ENCODE measurements at places on chromosomes 5 and 9.

- no peak for DNase-seq
Measured at GRCh38 chr9:33466565-33467495, 6.9 kb downstream of the NOL6 start.

DNA sequence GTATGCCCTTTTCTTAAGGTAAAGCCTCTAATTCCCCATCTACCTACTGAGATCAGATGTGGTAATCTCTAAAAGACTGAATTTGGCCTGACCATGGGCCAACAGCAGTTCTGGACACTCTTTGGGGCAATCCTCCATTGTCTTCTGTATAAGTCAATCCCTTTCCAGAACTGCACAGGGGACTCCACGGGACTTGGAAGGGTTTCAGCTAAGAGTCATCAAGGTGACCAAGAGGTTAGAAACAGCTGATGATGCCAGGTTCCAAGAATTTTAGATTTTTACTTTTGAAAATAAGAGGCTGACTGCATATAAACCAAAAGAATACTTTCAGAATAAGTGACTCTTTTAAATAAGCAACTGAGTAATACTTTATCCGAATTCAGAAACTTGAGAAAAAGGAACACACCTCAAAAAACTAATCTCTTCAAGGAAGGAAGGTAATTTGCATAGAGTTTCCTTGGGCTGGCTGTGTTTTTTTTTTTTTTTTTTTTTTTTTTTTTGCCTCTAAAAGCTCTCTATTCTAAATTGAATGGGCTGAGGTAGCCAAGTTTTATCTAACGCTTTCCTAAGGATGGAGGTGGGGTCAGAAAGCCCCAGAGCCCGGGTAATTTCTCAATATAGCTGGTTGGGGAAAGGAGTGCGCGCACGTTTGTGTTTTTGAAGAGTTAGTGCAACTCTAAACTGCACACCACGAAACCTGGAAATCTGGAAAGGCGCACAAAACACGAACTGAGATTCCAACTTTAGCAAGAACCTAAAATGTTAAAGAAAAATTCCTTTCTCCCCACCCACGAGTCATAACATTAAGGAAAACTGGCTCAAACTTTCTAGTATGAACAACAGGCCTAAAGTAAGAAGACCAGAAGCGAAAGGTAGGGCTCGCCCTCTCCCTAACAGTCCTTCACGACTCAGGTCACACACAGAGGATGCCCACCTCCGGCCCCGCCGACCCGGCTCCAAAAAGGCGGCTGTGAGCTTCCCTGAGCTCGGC lies 1.3 kb downstream of the VCP start:
- no peak for DNase-seq

DNA sequence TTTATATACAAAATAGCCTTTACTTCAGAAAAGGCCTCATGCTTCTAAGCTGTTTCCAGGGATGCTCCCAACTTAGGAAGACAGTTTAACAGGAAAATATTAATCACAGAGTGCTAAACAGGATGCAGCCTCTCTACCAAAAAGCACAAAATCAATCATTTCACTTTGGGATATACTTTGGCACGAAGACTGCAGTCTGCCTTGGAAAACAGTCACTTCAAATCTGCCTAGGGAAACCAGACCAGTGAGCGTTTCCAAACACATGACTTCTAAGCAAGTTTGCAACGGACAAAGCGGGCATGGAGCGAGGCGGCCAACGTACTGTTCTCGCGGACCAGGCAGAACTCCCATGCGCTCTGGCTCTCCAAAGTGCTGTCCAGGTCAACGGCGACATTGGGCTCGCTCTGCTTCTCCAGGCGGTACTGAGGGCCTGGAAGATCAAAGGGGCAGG lies 201.0 kb downstream of the MAPKAP1 start:
- DNase-seq, result no peak

DNA sequence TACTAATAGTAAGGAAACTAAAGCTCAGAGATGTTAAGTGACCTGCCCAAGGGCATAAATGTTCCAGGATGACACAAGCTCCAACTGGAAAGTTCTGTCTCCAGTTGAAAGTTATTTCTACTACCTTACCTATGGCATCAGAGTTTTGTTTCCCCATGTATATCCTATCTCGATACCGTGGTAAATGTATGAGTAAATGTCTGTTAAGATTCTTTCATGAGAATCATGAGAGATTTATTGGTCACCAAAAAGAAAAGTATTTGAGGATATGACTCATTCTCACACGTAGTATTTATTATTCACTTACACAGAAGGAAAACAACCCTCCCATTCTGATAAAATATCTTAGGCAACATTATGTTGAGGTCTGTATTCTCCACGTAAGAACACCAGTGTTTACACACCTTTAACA lies 11.1 kb upstream of the SHOC1 start:
- no peak for DNase-seq

- no peak for DNase-seq
Measured at GRCh38 chr5:96733771-96734500, 71.8 kb downstream of the CAST start.

GRCh38 chr9:135701067-135701958 lies 672 bp upstream of the KCNT1 start:
- no peak for DNase-seq

GRCh38 chr5:80369521-80369920 lies 38.3 kb upstream of the ZFYVE16 start:
- DNase-seq, result no peak

GRCh38 chr5:16687898-16688297 lies 71.1 kb upstream of the RETREG1 start:
- DNase-seq, result no peak

GRCh38 chr9:137694962-137695875 lies 76.4 kb downstream of the EHMT1 start:
- DNase-seq, result no peak

DNA sequence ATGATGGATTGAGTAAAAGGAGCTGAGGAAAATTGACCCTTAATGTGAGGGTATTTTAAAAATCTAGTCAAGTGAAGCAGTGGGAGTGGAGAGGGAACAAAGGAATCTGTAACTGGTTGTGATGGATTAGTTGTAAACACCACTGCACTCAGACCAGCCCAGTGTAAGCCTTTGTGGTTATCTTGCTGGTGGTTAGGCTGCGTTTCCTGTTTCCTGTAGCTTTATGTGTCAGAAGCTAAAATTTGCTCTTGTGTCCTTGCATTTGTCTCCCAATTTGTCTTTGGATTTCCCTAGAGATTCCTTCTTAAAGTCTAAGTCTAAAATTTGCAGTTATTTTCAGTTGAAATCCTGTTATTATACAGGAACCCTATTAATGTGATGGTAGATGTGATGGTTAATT lies 6.3 kb downstream of the IFNA21 start:
- no peak for DNase-seq

GRCh38 chr5:16995372-16995771 lies 59.3 kb upstream of the MYO10 start:
- DNase-seq, result no peak

DNA sequence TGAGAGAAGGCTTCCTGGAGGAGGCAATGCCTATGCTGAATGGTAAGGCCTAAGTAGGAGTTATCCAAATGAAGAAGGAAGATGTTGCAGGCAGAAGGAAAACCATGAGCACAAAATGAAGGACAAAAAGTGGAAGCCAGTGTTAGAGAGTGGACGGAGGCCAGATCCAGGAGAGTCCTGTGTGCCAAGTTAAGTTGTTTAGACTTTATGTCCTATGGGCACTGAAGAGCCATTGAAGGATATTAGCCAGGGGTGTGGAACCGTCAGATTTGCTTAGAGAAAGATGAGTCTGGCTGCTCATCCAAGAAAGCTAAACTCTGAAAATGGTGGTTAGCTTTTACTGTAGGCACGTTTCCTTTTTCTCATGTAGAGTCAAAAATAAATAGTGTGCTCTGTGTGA lies 254.7 kb downstream of the ADAMTSL1 start:
- DNase-seq, result no peak

Data from AG04449 (cell line).